ENCODE measurements at places on chromosomes 6 and 20. TPM values are rescaled to one million over a fixed set of nuclear protein-coding genes. Genes with fewer than 3 reads are reported as not detected.

The TTBK1 gene
- not detected for total RNA-seq

The ASXL1 gene
- total RNA-seq = 49.2 TPM

GRCh38 chr6:56524891-56525703 lies 117.6 kb downstream of the DST start:
- peak; percentile 72 for DNase-seq

The DLK2 gene
- total RNA-seq = 3.0 TPM

DNA sequence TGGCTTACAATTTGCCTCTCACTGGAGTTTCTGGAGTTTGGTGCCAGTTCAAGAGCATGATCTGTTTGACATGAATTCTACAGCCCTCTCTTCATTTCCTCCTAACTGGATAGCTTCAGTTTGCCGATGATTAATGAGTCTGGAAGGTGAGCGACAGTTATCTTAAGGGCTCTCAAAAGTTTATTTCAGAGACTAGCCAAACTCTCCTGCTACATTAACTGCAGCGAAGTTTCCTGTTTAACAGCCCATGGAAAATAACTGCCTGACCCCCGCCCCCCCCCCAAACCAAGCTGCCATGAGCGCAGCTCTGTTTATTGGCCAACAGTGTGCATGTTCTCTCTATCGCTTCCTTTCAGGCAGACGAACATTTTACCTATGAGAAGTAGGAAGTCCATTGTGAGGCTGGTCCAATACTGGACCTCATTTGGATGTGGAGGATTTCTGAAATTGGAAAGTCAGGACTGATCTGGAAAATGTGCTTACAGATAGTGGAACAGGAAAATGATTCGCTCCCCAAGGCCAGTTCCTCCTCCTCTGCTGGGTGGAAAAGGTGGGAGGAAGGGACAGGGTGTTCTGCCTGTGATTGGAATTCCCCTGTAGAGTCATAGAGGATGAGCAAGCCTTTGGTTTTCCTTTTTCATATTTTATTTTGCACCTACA lies 522.2 kb upstream of the JAG1 start:
- DNase-seq = peak; percentile 79

The KIF6 gene
- 0.26 TPM for total RNA-seq

GRCh38 chr6:54377776-54378175 lies 69.5 kb downstream of the TINAG start:
- no peak for DNase-seq

The BPIFA1 gene
- not detected for total RNA-seq

DNA sequence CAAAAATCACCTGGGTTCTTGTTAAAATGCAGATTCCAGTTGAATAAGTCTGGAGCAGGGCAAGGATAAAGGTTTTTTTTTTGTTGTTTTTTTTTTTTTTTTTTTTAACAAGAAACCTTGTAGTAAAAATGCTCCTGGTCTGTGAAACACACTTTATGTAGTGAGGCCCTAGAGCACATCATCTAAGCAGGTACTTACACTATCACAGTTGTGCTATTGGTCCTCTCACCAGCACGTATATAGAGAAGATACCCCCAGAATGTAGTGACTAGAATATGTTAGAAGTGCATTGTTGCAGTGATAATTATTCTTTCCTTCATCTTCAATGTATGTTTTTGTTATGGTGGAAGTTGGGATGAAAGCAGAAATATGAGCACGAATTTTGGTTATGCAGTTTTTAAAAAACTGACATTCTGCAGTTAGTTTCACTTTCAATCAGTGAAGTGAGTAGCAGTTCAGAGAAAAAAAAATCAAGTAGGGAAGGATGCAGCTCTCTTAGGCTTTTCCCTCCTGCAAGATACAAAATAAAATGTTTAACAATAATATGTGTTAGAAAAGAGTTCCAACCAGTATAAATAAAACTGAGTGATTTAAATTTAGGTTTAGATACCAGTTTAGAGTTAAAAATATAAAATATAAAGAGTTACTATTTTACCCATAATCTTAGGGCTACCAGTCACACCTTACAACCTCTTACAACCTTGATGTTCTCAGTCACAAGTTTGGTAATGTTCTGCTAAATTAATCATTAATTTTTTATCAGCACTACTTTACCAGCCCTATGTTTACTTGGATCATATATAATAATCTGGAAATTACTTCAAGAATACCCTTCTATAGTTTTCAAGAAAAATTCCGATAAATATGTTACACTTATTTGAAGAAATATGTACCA lies 9.2 kb upstream of the DEFB113 start:
- no peak for DNase-seq

GRCh38 chr20:2760952-2761305 lies 39.5 kb downstream of the CPXM1 start:
- DNase-seq = no peak

DNA sequence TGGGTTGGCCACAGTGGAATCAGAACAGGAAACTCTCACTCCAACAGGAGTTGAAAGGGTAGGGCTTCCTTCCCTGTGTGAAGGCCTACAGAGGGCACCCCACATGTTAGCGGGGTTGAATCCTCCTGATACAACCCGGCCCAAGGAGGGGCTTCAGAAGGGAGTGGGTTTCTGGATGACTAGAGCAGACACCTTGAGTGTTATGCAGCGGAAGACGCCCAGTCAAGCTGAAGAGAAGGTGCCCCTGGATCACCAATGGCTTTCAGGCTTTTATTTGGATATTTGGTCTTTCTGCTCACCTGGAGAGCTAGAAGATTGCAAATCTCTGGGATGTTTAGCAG lies 132.8 kb downstream of the PRND start:
- no peak for DNase-seq

DNA sequence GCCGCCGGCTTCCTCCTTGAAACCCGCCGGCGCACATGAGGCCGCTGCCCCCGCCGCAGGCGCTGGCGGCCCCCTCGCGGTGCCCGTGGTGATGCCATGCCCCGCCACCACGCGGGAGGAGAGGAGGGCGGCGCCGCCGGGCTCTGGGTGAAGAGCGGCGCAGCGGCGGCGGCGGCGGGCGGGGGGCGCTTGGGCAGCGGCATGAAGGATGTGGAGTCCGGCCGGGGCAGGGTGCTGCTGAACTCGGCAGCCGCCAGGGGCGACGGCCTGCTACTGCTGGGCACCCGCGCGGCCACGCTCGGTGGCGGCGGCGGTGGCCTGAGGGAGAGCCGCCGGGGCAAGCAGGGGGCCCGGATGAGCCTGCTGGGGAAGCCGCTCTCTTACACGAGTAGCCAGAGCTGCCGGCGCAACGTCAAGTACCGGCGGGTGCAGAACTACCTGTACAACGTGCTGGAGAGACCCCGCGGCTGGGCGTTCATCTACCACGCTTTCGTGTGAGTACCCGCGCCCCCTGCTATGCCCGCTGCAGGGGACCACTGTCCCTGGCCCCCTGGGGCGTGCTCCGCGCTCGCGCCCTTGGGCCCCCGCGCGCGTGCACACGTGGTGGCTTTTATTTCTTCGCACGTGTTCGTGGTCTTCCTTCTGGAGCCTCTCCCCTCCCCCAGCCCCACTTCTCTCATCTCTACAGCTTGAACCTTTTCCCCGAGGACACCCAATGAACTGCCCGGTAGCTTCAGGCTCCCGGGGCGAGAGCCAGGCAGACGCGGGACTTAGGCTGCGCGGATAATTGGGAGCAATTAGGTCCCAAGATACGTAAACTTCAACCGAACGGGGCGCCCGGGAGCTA lies 453 bp downstream of the KCNQ5 start:
- peak; percentile 11 for DNase-seq

The TBX18 gene
- not detected for total RNA-seq

The TUBB1 gene
- 0.36 TPM for total RNA-seq

GRCh38 chr20:41223112-41223511 lies 85.8 kb downstream of the PLCG1 start:
- DNase-seq = no peak

The PRKN gene
- total RNA-seq = 0.43 TPM

The ANKRD66 gene
- not detected for total RNA-seq

The FRK gene
- 0.05 TPM for total RNA-seq

DNA sequence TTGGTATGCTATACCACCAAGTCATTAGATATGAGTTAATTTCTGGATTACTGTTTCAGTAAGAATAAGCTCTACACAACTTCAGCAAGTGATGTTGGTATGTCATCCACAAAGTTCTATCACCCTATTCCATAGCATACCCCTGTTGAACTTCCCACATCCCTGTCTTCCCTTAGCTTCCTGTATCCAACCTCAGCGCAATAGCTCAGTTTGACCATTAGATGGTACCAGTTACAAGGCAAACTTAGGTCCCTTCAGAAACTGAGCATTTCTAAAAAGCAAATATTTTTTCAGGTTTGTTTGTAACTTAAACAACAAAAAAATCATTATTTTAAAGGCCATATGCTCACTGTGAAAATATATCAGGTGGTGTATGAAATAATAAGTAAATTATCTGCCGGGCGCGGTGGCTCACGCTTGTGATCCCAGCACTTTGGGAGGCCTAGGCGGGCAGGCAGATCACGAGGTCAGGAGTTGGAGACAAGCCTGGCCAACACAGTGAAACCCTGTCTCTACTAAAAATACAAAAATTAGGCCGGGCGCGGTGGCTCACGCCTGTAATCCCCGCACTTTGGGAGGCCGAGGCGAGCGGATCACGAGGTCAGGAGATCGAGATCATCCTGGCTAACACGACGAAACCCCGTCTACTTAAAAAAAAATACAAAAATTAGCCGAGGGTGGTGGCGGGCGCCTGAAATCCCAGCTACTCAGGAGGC lies 8.8 kb upstream of the MOG start:
- peak; percentile 30 for DNase-seq

Data from A172 (cell line).